ENCODE measurements at places on chromosomes 11 and 22.
A peak's percentile ranks its signal among the peaks of the same experiment; 100 is the strongest.

DNA sequence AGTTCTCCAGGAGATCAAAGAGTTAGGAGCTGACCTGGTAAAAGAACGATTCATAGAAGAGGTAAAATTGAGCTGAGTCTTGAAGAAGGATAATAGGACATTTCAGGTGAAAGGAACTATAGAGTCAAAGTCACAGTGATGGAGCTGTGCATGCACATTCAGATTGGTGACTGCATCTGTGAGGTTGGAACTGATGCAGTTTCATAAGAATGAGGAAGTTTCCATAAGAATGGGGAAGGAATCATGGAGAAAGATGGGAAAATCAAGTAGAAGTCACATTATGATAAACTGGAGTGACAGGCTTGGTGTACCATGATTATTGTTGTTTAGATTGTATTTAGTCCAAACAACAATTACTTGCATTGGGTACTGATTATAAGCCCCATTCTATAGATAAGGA lies 232.2 kb downstream of the FAM76B start:
- no peak for DNase-seq

- DNase-seq: no peak
Observed at GRCh38 chr11:134560066-134560465, 148.0 kb upstream of the B3GAT1 start.

DNA sequence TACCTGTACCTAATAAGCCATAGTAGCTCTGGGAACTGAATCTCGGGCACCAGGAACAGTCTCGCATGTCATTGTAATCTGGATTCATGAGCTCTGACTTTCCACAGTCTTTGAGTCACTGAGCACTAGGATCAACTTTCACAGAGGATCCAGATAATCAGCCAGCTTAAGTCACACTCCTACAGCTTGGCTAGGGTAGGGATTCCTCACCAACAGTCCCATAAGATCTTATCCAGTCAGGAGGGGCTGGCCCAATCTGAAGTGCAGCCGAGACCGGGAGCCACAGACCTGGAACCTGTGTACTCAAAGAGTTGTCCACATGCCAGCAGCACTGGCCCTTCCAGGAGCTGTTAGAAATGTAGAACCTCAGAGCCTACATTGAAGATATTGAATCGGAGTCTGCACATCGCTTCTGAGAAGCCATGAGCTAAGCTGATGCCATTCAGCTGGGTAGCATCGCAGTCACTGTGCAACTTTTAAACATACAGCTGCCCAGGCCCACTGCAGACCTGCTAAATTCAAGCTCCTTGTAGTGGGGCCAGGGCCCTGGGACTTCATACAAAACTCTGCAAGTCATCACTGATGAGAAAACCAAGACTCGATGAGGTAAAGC lies 538.8 kb upstream of the B3GAT1 start:
- DNase-seq: no peak

DNA sequence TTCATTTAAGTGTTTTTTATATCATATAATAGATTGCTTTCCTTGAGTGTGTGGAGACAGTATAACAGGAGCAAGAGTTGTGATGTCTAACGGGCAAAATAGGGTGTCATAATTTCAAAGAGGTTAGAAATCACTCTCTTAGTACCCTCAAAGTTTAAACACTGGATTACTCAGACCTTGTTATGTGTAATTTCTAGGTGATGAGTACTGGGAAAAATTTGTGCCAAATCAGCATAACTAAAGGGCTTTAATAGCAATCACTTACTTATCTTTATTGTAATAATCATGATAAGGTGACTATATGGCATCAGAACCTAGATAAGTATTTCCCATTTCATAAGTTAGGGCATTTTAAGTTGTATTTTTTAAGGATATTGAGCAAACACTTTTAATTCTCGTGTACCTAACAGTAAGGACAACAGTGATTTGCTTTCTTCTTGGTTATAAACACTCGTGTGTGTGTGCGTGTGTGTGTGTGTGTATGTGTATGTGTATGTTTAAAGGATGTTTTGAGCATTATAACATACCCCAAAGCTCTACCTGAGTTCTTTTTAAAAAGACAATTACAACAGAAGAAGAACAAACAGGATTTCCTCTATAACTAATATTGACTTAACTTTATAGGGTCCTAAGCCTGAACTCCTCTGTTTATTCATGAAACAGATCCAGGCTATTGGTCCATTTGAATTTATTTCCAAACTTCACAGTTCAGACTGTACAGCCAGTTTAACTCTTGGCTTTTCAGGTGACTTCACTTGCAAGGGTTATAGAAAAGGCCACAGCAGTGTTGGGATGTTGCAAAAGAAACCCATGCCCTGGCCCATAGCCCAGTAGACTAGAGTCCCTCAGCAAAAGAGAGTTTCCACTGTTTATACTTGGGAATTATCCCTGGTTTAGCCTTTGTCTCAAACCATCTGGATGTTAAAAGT lies 23.7 kb upstream of the PDE3B start:
- DNase-seq: no peak

DNA sequence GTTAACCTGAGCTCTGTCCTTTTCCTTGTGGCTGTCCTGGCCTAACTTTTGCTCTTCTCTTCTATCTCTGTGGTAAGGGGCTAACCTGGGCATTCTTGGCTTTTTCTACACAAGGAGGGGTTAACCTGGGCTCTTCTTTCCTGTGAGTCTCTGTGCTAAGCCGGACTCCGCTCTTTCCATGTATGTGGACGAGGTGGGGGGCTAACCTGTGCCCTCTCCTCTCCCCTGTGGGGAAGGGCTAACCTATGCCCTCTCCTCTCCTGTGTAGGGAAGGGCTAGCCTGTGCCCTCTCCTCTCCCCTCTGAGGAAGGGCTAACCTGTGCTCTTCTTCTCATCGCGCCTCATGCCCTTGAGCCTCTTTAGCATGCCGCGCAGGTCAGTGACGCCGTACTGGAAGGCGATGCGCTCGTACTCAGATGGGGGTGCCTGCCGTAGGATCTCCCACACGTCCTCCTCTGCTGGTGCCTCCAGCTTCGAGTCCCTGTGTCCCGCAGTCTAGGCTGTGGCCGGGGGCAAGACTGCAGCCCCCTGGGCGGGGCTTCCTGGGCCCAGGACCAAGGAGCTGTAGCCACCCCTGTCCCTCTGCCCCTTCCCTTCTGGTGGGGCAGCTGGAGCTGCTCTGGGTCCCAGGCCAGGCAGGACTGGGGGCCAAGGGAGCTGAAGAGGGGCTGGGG lies 6.5 kb downstream of the MYBPC3 start:
- DNase-seq: no peak

GRCh38 chr11:103434073-103434411 lies 324.8 kb downstream of the DYNC2H1 start:
- DNase-seq: no peak

GRCh38 chr11:59152312-59152951 lies 9.8 kb downstream of the FAM111A start:
- no peak for DNase-seq

DNA sequence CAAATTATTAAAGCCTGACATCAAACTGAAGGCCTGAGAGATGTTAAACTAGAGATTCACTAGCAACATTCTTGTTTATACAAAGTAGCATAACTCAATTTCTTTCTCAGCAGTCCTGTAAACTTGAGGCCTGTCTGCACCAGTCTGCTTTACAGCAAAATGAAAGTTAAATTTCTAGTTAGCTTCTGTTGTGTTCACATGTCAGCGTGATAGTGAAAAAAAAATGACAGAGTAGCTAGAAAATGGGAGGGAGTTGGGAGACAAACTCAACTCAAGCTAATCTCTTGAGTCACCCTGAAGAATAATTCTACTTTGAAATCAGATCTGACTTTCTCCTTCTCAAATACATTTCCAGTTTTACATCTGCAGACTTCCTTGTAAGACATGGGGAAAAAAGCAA lies 6.5 kb downstream of the RBFOX2 start:
- no peak for DNase-seq

- no peak for DNase-seq
Observed at GRCh38 chr11:46271875-46272815, 5.3 kb upstream of the CREB3L1 start.

GRCh38 chr22:47439643-47440265 lies 677.3 kb downstream of the TBC1D22A start:
- no peak for DNase-seq

- DNase-seq: no peak
Observed at GRCh38 chr11:116980136-116980793, 118.0 kb downstream of the SIK3 start.

- DNase-seq: no peak
Observed at GRCh38 chr11:120284272-120284671, 40.8 kb upstream of the TLCD5 start.

DNA sequence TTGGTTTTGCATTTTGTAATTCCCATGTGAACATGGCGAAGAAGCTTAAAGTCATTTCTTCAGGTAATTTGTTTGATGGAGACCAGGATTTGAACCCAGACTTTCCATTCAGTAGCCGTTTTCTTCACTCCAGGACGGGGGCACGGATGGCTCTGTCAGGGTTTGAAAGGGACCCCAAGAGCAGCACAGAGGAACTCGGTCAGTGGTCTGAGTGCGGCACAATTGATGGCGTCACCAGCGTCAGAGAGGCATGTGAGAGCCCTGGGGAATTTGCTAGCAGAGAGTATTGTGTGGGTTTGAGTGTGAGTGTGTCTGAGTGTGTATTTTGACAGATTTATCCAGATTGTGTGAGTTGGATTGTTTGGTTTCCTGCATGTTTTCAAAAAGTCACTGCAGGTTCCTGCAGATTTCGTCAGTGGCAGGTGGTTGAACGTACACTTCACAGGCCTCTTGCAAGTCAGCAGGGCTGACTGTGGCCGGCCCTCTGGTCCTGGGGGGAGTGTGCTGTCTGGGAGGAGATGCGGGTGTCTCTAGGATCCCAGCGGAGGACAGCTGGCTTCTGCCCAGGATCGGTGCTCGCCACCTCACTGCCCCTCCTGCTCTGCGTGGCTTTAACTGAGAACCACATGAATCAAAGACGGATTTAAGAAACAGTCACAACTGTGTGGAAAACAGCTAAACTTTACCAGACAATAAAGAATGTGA lies 199.3 kb downstream of the TBC1D22A start:
- DNase-seq: no peak

DNA sequence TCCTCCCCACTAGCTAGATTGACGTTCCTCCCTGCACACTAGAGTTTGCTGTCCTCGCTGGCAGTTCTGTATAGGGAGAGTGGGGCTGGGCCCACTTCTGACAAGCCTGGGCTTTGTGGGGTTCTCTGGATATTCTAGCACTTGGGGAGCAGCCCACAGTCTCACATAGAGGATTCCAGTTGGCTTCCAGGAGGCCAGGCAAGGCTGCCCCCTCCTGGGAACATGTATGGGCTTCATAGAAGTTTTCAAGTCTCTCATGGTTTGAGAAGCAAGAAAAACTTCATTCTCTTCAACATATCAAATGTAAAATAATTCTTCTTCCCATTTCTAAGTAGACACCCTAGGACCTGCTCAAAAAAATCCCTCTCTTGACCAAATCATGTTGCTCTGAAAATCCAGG lies 87.5 kb downstream of the NAV2 start:
- DNase-seq: no peak

GRCh38 chr22:23302171-23303002 lies 122.1 kb downstream of the BCR start:
- DNase-seq: no peak

DNA sequence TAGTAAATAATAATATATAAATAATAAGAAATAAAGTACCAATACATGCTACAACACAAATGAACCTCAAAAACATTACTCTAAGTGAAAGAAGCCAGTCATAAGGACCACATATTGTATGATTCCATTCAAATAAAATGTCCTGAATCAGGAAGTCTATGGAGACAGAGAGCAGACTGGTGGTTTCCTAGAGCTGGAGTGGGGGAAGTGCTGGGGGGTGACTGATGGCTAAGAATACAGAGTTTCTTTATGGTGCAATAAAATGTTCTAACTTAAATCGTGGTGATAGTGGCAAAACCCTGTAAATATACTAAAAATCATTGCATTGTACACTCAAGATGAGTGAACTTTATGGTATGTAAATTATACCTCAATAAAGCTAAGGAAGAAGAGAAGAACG lies 376.5 kb downstream of the BUD13 start:
- DNase-seq: no peak

GRCh38 chr11:1632053-1632714 lies 2.6 kb downstream of the KRTAP5-5 start:
- no peak for DNase-seq

DNA sequence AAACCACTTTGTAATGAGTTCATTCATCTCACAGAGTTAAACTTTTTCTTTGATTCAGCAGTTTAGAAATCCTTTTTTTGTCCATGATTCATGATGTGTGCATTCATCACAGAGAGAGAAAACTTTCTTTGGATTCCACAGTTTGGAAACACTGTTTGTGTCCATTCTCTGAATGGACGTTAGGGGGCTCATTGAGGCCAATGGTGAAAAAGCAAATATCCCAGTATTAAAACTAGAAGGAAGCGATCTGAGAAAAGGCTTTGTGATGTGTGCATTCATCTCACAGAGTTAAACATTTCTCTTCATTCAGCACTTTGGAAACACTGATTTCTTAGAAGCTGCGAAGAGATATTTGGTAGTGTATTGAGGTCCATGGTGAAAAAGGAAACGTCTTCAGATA lies 155.6 kb upstream of the TRIM48 start:
- no peak for DNase-seq

DNA sequence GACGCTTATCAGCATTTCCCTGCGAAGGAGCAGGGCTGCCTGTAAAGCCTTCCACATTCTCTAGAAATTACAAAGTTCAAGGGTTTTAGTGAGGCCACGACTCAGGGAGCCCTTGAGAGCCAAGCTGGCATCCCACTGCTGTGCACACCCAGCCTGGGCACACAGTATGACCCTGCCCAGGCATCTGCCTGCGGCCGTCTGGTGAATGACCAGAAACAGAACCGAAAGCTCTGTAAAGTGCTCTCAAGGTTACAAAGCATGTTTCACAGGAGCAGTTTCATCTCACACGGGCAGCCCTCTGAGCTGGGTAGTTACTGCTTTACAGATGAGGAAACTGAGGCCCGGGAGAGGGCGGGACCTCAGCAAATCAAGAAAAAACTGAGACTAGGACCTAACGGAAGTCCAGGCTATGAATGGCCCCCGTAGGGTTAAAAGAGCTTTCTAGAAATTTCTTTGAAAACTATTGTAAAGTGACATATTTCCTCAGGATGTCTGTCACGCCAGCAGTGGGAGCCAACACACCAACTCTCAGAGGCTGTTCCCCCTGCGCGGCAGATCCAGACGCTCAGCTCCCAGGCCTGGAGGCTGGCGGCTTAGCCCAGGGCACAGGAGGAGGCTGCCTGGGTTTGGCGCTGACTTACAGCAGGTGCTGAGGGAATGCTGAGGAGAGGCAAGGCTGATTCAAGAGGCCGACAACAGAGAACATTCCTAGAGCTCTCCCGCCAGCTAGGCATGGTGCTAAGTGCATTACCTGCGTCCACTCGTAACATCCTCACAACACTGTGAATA lies 7.7 kb upstream of the TCF20 start:
- peak; percentile 66 for DNase-seq

DNA sequence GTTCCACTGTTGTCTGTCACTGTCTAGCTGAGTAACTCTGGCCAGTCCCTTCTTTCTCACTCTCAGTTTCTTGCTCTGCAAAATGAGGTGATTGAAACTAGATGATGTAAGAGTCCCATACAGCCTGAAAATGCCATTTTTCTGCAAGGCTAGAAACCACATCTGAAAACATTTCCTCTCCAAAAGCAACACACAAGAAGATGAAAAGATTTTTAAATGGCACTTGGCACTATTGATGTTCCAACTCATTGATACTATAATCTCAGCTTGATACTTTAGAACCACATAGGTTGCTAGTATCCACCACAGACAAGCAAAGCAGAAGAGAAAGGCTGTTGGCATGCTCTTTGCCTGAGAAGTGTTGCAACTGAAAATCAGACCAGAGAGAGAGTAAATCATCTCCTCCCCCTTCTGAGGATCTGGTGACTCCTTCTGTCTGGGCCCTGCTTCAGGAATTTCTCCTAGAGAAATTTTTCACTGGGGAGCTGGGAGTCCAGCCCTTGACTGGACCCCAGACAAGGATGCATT lies 1217.9 kb downstream of the LRRC4C start:
- no peak for DNase-seq

All from NCI-H82 (cell line).